Ureter (tissue), 1 donor: ENCODE measurements at places on chromosomes 2 and 18. TPM values are rescaled to one million over a fixed set of nuclear protein-coding genes. Genes with fewer than 3 reads are reported as not detected.

DNA sequence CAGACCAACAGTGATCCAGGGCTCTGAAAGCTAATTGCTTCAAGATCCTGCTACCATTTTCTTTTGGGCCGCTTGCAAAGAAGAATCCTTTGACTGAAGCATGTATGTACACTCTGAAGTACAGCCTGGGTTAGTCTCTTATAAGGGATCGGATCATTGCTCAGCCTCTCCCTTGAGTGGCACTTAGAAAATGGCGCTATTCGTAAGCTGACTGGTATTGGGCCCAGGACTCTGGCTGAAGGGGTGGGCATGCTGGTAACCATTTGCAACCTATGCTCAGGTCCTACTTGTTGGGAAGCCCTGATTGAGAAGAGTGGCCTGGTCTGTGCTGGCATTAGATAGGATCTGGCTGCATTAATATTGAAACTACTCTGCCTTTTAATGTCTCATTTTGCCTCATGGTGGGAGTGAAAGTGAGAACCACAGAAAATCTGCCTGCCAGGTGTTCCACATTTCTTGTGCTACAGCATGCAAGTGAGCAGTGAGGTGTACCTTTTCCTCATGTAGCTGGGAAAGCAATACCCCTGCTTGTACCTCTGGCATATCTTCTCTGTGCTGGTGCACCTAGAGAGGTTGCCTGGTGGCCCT, 661 bp upstream of the MGAT5 start:
- no peak for DNase-seq

DNA sequence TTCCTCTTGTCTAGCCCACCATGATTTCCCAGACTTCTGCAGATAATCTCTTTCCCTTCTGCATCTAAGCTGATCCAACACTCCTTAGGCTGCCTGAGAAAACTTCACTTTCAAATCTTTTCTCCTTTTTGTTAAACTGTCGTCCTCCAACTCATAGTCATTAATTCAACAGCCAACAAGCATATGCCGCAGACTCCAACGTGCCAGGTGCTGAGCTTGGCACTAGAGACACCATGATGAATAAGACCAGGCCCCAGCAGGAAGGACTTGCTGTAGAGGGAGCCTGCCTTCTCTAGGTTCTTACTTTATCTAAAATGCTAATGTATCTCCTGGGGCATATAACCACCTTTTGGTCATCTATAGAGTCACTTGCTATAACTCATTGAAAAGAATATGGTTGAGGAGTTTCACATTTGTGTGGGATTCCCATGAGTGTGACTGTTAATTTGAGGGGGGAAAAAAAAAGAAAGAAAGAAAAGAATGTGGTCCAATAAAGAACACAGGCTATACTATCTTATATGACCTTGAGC, 51.0 kb downstream of the ANKRD44 start:
- no peak for DNase-seq

DNA sequence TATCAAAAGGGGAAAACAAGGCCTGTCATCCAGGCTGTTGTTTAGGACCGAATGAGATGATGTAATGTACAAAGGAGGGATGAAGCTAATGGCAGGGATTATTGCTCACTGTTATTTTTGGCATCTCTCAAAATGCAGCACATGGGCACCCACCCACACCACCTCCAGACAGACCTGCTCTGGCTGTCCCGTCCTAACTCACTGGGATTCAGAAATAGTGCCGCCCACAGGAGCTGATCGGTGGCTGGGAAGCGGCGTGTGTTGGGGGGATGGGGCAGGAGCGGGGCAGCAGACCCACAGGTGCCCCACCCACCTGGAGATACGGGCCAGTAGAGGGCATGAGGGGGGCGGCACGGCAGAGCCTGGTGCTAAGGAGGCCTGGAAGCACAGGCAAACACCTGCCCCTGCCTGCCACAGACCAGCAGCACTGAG, 52.2 kb downstream of the CRACDL start:
- DNase-seq: peak; percentile 32

DNA sequence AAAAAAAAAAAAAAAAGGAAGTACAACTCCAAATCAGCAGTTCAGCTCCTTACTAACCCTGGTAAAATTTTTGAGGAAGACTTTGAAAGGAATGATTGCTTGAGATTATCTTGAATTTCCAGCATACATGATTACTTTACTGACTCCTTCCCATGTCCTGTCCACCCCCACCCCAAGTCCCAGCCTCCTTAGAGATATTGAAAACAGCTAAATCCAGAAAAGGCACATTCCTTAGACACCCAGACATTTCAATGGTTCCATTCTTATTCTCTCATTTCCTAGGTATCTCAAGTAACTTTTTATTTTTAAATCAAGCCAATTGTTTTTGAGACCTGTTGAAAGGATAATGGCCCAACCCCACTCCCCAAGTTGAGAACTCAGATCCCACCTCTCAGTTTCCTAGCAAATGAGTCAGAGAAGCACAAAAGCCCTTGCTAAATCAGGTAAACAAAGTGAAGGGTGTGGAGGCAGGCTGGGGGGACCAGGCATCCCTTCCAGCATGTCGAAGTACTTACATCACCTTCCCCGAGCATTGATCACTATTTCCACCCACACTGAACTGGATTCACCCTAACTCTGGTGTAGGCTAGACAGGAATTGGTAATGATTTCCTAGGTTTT, 95.4 kb upstream of the FZD7 start:
- no peak for DNase-seq

Gene CLEC4F
- 1.2 TPM for total RNA-seq

DNA sequence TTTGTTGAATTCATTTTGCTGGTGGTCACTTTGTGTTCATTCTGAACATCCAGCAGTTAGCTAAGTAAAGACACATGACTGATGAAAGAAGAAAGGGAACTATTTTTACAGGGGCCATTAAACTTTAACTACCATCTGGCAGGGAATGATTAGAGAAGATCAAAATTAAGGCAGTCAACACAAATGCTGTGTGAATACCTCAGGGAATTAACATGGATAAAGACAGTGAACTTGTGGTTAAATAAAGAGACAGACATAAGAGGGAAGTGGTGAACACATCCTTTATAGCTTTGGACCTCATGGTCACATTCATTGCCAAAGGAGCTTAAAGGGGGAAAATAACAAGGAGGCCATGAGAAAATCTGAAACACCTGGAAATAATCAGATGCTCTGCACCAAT, 52.6 kb upstream of the ATP5MC3 start:
- no peak for DNase-seq

Gene SOX11
- total RNA-seq: not detected

Gene ABCG5
- not detected for total RNA-seq

Gene SERPINB10
- total RNA-seq: not detected

GRCh38 chr2:128545085-128545484, 226.4 kb upstream of the HS6ST1 start:
- no peak for DNase-seq

Gene CTLA4
- 0.44 TPM for total RNA-seq

- DNase-seq: no peak
Measured at GRCh38 chr18:79411614-79412526, 16.1 kb downstream of the NFATC1 start.

Gene MYOM1
- total RNA-seq: 9.7 TPM

- DNase-seq: no peak
Measured at GRCh38 chr2:144529841-144530240, 9.9 kb upstream of the ZEB2 start.

GRCh38 chr2:53549497-53549896, 218.1 kb upstream of the CHAC2 start:
- DNase-seq: no peak

Gene WNT10A
- 4.0 TPM for total RNA-seq

GRCh38 chr2:96860065-96861029, 2.5 kb upstream of the ANKRD39 start:
- peak; percentile 44 for DNase-seq

GRCh38 chr2:32342801-32343200, 14.0 kb upstream of the BIRC6 start:
- no peak for DNase-seq

- no peak for DNase-seq
Measured at GRCh38 chr18:43634994-43635393, 357.7 kb upstream of the SYT4 start.

DNA sequence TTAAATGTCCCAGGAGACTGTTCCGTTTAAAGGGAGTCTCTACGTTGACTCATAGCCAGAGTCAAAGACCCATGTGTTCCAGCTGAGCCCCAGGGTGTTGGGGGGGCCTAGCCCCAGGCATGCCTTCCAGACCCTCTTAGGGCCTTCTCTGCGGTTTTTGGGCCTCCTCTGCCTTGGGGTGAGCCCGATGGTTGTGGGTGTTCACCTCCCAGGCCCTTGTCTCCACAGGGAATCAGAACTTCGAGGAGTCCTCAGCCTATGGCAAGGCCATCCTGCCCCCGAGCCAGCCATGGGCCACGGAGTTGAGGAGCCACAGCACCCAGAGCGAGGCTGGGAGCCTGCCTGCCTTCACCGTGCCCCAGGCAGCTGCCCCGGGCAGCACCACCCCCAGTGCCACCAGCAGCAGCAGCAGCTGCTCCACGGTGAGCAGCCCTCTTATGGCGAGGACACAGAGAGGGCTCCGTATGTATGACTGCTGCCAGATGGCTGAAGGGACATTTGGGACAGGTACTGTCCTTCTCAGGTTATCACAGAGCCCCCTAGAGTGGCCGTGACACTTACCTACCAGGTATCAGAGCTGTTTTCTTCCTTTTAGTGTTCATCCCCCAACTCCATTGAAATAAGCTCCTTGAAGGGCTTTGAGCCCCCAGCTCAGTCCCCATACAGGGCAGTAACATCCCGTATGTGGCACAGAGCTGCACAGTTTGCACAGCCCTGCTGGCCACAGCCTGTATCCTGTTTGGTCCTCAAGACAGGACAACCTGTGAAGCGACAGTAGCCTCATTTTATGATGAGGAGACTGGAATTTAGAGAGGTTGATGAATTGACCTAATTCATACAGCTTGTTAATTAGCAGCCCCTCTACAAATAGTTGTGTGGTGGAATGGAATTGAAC, 80.7 kb downstream of the EPAS1 start:
- DNase-seq: no peak

DNA sequence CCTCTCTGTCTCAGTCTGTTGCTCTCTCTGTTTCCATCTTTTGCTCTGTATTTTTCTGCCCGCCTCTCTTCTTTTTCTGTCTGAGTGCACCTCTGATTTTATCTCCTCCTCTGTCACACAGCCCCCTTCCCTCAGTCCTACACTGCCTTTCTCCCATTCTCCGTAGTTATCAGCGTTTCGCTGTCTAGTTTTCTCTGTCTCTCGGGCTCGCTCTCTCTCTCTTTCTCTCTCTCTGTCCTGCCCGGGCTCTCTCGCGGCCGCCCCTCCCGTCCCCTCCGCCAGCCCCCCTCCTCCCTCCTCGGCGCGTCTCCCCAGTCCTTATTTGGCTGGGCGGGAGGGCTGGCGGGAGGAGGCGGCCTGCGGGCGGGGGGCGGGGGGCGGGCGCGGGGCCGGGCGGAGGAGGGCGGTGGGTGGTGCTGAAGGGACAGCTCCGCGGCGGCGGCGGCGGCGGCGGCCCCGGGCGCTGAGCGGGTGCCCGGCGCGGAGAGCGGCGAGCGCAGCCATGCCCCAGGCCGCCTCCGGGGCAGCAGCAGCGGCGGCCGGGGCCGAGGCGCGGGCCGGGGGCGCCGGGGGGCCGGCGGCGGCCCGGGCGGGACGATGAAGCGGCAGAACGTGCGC, at the start of gene KCNK3:
TSS of gene KCNK3 (plus strand) at position 444 of the 618 bp plus-strand sequence. CDS start at position 598, 154 bp downstream.
- DNase-seq: peak; percentile 73

- DNase-seq: no peak
Measured at GRCh38 chr2:238305092-238305862, 15.0 kb upstream of the TRAF3IP1 start.

DNA sequence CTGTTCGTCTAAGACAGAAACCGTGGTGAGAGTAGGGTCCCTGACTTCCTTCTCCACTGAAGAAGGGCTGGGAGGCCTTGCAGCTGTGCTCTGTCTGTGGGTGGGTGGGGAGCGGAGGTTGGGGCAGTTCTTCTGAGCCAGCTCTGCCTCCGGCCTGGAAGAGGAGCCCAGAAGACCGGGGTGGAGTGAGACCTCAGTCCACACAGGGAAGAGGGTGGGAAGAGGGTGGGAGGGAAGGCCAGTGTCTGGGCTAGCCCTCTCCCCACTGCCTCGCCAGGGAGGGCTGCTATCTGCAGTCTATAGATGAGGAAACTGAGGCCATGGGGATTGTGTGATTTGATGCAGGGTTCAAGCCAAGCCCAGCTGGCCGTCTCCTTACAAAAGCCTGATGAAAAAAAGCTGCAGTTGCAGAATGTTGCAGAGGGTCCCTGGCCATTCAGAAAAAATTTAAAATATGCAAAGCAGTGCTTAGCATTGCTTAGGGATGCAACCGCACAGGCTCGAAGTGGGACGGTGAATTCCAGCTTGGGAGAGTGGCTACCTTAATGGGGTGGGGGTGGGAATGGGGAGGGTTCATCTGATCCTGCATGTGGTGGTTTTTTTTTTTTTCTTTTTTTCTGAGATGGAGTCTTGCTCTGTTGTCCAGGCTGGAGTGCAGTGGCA, 181.6 kb upstream of the HS6ST1 start:
- peak; percentile 38 for DNase-seq

Gene SIGLEC15
- total RNA-seq: 8.4 TPM

DNA sequence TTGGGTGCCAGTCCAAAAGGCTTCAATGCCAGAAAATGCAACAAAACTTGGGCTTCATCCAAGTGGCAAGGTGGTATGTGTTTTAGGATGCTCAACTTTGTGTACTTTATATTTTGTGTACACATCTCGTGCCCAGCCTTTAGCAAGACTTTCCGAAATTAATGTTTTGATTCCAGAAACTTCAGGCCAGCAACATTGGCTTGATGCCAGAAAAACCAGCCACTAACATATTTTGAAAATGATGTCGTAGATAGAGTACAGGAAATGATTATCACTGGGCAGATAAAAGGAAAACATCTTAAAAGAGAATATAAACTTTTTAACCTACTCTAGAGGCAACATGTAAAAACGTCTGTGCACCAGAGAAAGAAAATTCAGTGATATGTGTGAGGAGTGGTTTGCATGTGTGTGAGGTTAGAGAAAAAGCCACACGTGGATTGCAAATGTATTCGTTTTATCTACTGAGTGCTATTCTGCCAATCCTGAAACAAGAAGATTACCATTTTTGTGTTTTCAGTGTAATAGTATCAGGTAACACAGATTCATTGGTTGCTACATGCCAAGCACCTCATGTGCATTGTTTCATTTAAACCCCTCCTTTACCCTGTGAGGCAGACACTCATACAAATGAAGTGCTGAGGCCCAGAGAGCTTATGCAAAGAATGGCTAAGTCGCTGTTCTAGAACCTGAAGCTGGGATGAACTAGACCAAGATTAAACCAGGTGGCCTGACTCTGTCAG, 264.8 kb downstream of the C1D start:
- DNase-seq: no peak

DNA sequence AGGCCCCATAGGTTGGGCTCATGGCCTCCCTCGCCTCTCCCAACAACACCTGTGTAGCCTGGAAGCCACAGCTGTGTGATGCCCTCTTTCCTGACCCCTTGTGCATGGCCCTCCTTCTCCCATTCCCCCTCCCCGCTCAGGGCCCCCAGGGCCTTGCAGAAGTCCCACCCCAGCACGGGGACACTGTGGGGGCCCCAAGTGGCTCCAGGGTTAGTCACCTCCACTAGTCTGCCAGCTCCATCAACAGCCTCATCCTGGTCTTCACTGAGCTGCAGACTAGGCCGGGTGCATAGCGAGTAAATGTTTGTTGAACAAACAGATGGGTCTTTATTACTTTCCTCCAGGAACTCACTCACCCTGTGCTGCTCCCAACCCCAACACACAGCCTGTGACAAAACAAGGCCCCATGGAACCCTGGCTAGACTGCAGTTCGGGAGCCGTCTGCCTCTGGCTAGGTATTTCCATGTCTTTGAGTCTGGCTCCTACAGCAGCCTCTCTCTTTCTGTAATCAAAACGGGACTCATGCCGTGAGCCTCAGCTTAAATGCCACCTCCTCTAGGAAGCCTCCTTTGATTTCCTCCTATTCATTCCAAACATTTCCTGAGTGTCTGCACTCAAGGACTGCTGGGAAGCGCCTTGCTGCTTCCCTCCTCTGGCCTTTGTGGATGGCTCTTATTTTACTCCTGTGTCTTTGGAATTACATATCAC, 109.9 kb upstream of the ID2 start:
- no peak for DNase-seq

- no peak for DNase-seq
Measured at GRCh38 chr18:71725256-71725655, 818.9 kb downstream of the CBLN2 start.
